Activated CD4-positive, alpha-beta T cell treated with anti-CD3 and anti-CD28 coated beads, Interleukin-10, Interleukin-2, amounts not matched to agents 100 ng/mL and 50 ng/mL, durations not matched to agents 16 hours and 8 hours (primary cell): ENCODE measurements at places on chromosomes 13 and 19.

DNA sequence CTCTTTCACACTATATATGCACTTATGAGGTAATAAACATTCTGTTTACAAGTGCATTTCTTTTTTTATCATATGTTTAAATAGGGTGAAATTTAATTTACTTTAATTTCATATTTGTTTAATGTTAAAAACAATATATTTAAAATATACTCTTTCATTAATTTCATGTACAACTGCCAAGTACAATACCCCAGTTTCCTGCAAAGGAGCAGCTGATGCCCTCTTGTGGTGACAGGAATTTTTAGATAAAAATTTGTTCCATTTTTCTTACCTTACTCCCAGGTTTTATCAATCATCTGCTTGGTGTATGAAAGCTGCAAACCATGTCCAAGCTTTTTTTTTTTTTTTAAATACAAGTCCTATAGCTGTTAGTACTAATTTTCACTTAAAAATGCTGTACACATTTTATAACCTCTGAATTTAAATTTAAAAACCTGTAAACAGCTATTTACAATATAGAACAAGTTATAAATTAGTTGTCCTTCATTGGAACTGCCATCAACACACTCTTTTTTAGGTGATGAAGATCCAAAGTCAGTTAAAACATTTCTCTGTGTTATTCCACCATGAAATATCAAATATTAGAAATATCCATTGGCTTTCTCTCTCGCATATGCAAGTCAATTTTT is 4.9 kb downstream of the PCDH20 start:
- no peak for DNase-seq

- DNase-seq, result no peak
These were observed 50.5 kb downstream of the KATNAL1 start for GRCh38 chr13:30256713-30257467.

GRCh38 chr19:15317392-15318071 is 14.8 kb downstream of the BRD4 start:
- DNase-seq, result no peak

GRCh38 chr13:113448885-113449692 is 4.2 kb downstream of the ADPRHL1 start:
- peak; percentile 38 for DNase-seq

GRCh38 chr19:17811681-17812080 is 9.6 kb downstream of the INSL3 start:
- DNase-seq, result no peak

GRCh38 chr19:17957149-17957849 is 9.6 kb upstream of the KCNN1 start:
- DNase-seq, result no peak

GRCh38 chr13:24854311-24854710 is 90.3 kb downstream of the RNF17 start:
- DNase-seq, result no peak

DNA sequence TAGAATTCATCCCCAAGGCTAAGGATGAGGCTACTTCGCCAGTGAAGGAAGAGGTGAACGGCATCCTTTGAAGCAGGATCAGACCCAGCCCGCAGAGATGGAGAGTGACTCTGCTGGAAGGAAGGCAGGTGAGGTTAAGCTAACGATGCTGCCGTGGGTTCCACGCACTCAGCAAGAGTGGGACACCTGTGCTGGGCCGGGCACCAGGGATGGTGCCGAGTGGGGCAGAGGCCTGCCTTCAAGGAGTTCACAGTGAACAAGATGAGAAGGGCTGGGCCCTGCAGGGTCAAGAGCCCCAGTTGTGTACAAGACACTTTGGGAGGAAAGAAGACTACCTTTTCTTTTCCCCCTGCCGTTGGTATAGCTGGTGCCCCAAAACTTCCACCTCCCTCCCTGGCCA is 606.6 kb downstream of the LIG4 start:
- no peak for DNase-seq
